ENCODE measurements at places on chromosomes 1 and 21.

DNA sequence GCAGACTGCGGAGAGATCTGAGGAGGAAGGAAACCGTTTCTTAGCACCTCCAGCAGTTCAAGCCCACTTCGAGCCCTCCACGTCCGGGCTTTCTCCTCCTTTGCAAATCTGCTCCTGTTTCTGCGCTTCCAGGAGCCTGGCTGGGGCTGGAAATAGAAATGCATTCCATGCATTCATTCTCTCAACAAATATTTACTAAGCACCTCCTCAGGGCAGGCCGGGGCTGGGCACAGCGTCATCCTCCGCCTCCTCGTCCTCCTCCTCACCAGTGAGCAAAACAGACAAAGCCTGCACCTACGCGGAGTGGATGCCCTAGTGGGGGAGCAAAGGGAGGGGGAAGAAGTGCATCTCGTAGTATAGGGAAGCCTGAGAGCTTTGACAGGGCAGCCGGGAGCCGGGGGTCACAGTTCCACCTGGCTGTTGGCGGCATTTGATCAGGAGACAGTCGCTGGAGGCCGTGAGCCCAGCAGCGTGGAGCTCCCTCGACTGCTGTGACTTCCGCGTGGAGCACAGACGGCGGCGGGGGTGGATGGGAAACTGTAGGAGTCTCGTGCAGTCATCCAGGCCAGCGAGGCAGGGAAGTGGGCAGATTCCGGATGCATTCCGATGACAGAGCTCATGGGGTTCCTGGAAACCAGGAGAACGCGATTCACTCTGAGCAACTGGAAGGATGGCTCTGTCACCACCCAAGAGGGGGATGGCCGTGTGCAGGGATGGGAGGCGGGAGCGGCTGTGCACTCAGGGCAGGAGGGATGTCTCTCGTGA, 93.5 kb downstream of the SIK1 start:
- DNase-seq: no peak

GRCh38 chr1:12619792-12620487, 1.9 kb upstream of the DHRS3 start:
- peak; percentile 66 for DNase-seq

DNA sequence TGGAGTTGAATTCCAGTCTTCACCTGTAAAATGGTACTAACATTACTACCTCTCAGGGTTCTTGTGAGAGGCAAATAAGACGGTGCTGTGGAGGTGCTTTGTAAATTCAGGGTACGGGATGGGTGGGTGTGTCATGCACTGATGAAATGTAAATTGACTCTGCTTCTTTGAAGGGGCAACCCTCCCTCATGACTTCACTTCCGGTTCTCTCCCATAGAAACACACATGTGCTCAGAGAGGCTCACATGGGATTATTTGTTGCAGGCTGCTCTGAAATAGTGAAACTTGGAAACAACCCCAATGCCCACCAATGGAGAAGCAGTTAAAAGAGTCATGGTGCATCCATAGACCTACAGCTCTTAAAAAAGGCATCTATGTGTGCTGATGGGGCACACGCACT, 44.9 kb upstream of the SCMH1 start:
- no peak for DNase-seq

DNA sequence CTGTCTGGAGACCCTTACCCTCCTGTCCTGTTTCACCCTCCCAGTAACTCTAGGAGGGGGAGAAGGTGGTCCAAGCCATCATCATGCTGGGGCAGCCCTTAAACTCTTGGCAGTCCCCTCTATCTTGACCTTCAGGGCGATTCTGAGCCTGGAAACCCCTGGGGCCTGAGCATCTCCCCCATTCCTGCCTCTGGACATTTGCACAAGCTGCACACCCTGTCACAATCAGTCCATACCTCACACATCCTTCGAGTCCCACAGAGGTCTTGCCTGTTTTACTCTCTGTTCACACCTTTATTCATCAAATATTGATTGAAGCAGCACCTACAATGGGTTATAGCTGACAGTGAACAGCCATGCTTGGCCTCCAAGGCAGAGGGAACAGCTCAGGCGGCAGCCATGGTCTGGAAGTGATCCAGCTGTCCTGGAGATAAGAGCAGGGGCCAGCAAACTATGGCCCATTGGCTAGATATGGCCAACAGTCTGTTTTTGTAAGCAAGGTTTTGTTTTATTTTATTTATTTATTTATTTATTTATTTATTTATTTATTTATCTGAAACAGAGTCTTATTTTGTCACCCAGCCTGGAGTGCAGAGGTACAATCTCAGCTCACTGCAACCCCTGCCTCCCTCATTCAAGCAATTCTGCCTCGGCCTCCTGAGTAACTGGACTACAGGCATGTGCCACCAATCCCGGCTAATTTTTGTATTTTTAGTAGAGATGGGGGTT, 7.1 kb upstream of the FAM131C start:
- no peak for DNase-seq

DNA sequence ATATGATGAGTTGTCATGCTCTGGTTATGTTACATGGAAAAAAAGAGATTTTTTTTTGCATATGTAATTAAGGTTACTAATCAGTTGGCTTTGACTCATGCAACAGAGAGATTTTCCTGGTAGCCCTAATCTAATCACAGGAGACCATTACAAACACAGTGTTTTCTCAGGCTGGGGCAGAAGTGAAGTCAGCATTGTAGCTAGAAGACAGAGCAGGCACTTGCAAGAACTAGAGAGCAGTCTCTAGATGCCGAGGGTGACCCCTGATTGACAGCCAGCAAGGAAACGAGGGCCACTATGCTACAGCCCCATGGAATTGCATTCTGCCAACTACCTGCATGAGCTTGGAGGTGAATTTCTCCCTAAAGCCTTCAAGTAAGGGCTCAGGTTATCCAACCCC, 151.3 kb downstream of the RUNX1 start:
- no peak for DNase-seq

- no peak for DNase-seq
Measured at GRCh38 chr1:16612332-16613172, 812 bp downstream of the NBPF1 start.

DNA sequence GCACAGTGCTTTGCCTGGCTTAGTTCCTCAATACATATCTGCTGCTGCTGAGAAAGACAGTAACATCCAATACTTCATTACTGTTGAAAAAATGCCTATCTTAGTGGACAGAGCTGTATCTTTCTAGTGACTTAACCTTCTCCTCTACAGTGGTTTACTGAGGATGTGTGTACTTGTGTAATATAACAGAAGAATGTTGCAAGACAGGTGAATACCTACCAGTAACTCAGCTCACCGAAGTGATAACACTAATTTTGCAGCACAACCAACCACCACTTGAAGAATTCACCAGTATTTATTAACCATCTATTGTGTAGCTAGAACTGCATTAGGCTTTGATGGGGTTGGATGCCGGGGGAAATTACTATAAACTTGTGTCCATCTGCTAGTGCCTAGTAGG, 16.6 kb upstream of the TNN start:
- DNase-seq: no peak

DNA sequence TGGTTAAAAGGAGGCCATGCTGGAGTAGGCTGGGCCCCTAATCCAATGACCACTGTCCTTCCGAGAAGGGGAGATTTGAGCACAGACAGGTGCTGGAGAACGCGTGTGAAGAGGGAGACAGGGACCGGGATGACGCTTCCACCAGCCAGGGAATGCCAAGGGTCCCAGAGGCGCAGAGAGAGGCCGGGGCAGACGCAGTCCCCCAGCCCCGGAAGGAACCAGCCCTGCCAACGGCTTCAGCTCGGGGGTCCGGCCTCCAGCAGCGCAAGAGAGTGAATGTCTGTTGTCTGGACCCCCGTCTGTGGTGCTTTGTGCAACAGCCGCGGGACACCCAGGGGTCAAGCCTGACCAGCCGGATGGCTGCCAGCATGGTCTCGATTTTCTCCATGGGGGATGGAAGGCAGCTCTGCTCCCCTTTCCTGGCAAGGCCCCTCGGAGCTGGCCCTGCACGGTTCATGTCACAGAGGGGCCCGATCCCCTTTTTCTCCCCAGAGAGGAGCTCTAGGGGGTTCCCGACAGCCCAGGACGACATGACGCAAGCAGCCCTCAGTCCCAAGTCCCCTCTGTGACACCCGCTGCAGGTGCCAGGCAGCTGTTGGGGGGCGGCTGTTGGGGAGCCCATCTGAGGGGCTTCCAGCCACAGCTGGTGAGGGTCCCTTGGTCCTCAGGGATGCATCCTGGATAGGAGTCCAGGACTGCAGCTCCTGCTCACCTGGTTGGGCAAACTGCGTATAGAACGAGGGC, 73.5 kb downstream of the SIK1 start:
- no peak for DNase-seq

DNA sequence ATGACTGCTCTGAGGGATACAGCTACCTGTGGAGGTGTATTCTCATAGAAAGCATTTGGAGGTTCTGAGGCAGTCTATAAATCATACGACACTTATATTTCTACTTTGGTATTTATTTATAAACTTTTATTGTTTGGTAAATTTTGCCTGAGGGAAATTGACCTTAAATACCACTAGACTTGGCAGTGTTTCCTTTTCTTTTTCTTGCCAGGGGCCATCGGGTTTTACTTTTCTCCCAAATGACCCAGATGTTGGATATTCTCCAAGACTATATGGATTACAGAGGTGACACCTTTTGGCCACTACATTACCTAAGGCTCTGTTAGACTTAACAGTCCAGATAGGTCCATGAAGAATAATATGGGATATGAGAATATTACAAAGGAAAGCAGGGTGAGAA, 28.2 kb downstream of the CHD1L start:
- no peak for DNase-seq

- no peak for DNase-seq
Measured at GRCh38 chr1:36513676-36514473, 31.2 kb upstream of the CSF3R start.

Data from GDM1 (cell line).